ENCODE measurements at places on chromosomes 12 and 14.
A peak's percentile ranks its signal among the peaks of the same experiment; 100 is the strongest.

DNA sequence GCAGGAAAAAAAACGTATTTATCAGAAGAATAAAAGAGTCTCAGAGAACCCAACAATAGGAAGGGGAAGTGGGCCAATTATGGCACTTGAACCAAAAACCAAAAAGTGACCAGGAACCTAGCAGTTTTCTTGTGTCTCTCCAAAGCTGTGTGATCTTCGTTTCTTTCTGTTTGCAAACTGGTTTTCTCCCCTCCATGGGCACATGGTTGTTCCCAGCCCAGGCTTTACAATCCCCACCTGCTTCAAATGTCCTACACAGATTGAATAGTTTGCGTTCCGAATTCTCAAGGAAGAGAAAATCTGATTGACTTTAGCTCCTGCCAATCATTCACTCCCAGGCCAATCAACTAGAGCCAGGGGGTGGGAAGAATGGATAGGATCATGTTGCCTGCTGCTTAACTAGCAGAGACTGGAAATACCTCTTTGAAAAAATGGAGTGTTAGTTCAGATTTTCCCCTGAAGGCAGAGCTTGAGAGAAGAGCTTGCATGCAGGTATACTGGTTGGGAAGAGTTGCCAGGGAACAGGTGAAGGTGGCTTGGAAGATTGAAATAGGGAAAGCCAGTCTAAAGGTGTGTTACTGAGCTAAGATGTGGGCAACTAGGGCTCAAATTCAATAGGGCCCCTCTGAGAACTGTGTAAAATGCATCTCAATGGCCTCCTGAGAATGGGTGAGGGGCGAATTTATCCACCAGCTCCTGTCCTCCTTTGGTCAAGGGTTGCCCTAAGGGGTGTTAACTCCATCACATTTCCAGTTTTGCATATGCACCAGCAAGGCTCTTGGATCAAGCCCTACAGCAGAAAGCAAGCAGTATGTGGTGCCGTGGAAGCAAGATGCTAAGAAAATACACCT, 106.4 kb upstream of the SRRM4 start:
- DNase-seq, result no peak

DNA sequence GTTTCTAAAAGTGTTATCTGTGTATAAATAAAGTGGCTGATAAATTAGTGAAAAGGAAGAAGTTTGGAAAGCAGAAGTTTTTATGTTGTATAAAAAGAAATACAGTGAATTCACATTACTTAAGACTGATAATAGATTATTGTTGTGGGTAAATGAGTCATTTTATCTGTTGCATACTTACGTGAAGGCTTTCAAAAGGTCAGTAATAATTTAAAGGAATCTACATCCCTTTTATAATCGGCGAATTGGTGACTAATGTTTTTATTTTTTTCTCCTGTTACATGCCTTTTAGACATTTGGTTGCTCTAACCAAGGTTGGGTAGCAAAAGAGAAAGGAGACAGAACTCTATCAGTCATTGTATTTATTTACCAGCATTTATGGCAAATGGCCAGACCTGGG, 155.9 kb downstream of the SLC41A2 start:
- DNase-seq, result no peak

DNA sequence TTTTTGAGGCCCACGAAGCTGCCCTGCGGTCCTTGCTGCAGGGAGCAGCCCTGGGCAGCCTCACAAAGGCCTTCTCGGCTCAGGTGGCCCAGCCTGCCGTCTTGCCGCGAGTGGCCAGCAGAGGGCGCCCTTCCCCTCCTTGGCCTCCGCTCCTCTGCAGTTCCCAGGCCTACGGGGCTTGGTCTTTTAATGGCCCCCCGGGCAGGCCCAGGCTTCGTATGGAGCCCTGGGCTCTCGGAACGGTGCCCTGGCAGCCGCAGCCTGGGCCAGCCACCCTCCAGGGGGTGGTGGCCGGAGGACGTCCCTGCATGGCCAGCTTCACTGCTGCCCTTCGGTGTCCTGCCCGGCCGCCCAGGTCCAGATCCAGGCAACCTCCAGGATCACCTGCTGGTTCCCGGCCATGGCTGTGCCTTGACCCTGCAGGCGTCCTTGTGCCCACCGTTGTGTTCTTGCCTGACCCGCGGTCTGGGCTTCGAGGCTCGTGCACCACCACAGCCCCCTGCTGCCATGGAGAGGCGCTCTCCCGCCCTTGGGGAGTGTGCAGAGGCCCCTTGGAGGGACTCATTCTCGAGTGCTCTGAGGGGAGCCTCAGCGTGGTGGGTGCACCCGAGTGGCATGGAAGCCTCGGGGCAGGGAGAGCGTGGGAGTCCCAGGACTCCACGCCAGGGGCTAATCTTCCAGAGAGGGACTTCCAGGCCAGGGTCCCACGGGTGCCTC, 9.4 kb downstream of the ASPG start:
- peak; percentile 43 for DNase-seq

DNA sequence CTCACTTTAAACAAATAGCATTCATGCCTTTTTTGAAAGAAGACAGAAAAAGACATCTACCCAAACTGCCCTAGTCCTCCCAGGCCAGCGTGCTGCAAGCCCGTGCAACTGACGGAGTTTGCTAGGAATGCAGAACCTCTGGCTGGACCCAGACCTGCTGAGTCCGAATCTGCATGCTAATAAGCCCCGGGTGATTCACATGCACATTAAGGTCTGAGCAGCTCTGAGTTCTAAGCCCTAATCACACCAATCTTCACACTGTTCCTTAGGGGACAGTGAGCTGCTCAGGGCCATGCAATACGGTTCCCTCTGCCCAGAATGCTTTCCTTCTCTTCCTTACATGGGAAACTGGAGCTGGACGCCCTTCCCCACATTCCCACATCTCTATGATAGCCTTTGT, 25.2 kb downstream of the HAL start:
- DNase-seq, result no peak

GRCh38 chr14:82113710-82114109, 580.1 kb upstream of the SEL1L start:
- DNase-seq, result no peak

DNA sequence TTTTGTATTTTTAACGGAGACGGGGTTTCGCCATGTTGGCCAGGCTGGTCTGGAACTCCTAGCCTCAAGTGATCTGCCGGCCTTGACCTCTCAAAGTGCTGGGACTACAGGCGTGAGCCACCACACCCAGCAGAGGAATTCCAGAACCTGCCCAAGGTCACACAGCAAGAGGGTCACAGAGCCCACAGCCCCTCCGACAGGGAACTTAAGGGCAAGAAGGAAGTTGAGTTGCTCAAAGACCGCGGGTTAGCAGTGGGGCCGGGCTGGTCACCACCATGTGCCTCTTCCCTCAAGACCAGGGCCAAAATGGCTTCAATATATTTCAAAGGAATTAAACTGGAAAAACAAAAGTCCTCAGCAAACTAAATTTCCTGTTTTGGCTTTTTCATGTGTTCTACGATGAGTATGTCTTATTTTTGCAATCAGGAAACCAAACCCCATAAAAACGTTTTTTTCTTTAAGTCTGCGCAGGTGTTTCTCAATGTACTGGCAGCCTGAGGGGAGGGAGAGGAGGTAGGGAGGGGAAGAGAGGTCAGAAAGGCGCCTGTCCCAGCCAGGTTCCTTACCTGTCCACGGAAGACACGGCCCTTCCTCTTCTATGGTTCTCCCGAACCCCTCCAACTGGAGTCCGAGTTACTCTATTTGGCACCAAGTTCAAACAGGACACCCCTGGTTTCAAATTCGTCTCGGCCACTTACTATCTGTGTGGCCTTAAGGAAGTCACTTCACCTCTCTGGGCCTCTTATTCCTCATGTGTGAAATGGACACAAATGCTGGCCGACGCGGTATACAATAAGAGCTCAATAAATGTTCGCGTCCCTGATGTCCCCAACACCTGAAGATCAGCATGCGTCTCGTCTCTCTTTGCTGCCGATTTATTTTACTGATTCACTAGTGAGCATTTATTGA, 778 bp downstream of the SLC8B1 start:
- no peak for DNase-seq

GRCh38 chr14:99035268-99035667, 236.7 kb downstream of the BCL11B start:
- DNase-seq, result no peak

DNA sequence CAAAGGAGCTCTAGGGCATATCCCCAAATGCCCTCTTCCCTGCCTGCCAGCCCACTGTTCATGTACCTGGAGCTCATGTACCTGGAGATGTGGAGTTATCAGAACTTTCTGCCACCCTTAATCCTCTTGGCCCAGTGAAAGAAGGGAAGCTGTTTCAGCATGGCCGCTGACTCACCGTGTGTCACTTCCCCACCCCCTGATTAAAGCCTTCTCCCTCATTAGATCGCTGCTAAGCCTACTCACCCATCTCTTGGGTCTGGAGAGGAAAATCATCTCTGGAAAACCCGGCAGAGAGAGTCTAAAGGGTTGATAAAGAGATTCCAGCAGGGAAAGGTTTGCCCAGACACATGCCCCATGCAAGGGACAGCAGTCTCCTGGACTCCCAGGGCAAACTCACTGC, 4.5 kb upstream of the LTBP2 start:
- DNase-seq, result no peak

- no peak for DNase-seq
Measured at GRCh38 chr14:58637040-58637390, 747 bp upstream of the DACT1 start.

GRCh38 chr14:102507081-102507856, 2.3 kb downstream of the ANKRD9 start:
- no peak for DNase-seq

- no peak for DNase-seq
Measured at GRCh38 chr14:70239802-70240201, 51.1 kb upstream of the SLC8A3 start.

DNA sequence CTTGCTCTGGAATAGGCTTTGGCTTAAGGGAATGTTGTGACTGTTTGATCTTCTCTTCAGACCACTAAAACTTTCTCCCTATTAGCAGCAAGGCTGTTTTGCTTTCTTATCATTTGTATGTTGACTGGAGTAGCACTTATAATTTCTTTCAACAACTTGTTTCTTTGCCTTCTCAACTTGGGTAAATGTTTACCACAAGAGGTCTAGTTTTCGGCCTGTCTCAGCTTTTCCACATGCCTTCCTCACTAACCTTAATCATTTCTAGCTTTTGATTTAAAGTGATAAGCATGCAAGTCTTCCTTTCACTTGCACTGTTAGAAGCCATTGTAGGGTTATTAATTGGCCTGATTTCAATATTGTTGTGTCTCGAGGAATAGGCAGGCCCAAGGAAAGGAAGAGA, 126.7 kb upstream of the AEBP2 start:
- no peak for DNase-seq

GRCh38 chr12:114995891-114996290, 311.9 kb upstream of the TBX3 start:
- no peak for DNase-seq

GRCh38 chr12:105876396-105876927, 262.3 kb downstream of the NUAK1 start:
- DNase-seq, result no peak

- no peak for DNase-seq
Measured at GRCh38 chr14:29220566-29220965, 454.0 kb downstream of the FOXG1 start.

DNA sequence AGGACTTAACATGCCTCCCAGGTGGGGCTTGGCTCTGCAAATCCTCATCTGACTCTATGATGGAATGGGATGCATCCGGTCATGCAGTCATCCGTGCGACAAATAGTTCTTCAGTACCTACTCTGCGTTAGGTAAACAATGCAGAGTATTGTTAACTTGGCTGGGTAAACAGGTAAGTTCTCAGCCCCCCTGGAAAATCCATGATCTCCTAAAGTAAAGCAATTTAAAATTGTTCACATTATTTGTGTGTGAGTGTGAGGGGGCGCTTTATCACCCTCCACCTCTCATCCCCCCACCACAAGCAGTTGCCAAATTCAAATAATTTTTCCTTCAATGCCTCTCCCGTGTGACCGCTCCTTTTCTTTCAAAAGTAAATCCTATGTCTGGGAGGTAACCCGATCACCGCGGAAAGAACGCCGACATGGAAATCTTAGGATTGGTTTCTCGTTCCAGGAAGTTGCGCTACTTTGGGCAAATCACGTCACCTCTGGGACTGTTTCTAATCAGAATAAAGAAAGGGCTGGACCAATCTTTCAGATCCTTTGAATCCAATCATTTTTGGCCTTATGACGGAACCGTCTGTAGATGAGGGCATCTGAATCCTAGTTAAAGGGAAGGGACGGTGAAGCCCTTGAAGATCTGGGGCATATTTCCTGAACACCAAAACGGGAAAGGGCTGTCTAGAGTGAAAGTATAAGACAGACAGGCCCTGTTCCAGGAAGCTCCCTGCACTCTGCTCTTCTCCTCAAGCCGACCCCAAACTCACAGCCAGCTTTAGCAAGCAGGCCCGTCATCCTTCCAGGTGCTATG, 44.0 kb upstream of the SINHCAF start:
- no peak for DNase-seq

DNA sequence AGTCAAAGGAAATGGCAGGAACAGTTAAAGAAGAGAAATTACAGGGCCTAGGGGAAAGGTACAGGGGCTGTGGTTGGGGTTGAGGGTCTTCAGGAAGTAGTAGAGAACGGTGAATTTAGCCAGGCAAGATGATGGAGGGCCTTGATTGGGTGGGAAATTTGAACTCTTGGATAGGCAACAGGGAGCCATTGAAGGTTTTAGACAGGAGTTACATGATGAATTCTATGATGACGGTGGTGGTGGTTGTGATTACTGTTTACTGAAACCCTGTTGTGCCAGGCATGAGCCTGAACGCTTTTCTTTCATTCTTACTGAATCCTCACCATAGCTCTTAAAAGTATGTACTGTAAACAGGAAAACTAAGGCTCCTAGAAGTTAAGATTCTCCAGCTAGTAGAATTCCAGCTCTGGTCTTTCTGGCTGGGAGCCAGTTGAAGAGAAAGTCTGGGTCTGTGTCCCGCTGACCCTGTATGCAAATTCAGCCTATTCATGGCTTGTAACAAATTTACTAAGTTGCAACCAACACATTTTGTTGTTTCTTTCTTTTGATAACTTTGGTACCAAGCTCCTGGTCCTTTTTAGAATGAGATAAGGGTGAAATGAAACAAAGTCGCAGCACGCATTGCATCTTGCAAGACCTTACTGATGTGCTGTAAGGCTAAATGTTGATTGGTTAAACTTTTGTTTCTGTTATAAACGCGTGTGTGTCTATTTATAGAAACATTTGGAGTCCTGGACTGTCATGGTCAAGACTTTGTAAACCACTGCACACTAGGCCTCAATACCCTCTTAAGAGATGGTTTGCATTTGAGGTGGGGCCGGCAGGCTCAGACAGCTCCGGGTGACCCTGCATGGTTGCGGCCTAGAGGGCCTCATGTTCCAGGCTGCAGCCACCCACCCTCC, 6.0 kb downstream of the ORAI1 start:
- no peak for DNase-seq

- no peak for DNase-seq
Measured at GRCh38 chr14:69260190-69260860, 367 bp downstream of the GALNT16 start.

Measured in substantia nigra (tissue), 51 donors.